Fibroblast of lung (primary cell): ENCODE measurements at places on chromosomes 3 and 15. TPM values are rescaled to one million over a fixed set of nuclear protein-coding genes. Genes with fewer than 3 reads are reported as not detected.

GRCh38 chr15:41631880-41632470 lies 28.2 kb upstream of the MGA start:
- H3K4me3 ChIP-seq: no peak overlapping the region
- no peak for DNase-seq
- no peaks in the 10 kb centered on the region for H3K36me3 ChIP-seq
- no peak overlapping the region for H3K27ac ChIP-seq
- no peaks in the 10 kb centered on the region for H3K4me1 ChIP-seq

- H3K27ac ChIP-seq: peak overlapping the region; percentile 96
- peaks cover 6% of the 10 kb centered on the region for H3K4me1 ChIP-seq
- H3K27me3 ChIP-seq: no peaks in the 10 kb centered on the region
- H3K36me3 ChIP-seq: peaks cover 9% of the 10 kb centered on the region
- DNase-seq: peak; percentile 89
- H3K4me3 ChIP-seq: peak overlapping the region; percentile 81
Measured at GRCh38 chr3:150412561-150413231, 4.6 kb downstream of the TSC22D2 start.

The POPDC2 gene
- 0.17 and 0.26 TPM in 2 replicates for total RNA-seq

The TGM4 gene
- total RNA-seq: not detected in 2 replicates

The GPR27 gene
- total RNA-seq: under 0.01 TPM in 1 of 2 replicates, not detected in the other
